CD4-positive, alpha-beta T cell (primary cell): ENCODE measurements at places on chromosomes 2 and 18. TPM values are rescaled to one million over a fixed set of nuclear protein-coding genes. Genes with fewer than 3 reads are reported as not detected.

The CTIF gene
- 2.9 TPM for total RNA-seq

The MYO1B gene
- total RNA-seq = 1.3 TPM

The DPY30 gene
- 13.1 TPM for total RNA-seq

The KIF5C gene
- total RNA-seq = 7.3 TPM

The TEX44 gene
- not detected for total RNA-seq

The HOXD13 gene
- total RNA-seq = not detected

The POTEI gene
- not detected for total RNA-seq

The SIX2 gene
- not detected for total RNA-seq

The SNORC gene
- total RNA-seq = 1.2 TPM

The ALPI gene
- total RNA-seq = not detected

DNA sequence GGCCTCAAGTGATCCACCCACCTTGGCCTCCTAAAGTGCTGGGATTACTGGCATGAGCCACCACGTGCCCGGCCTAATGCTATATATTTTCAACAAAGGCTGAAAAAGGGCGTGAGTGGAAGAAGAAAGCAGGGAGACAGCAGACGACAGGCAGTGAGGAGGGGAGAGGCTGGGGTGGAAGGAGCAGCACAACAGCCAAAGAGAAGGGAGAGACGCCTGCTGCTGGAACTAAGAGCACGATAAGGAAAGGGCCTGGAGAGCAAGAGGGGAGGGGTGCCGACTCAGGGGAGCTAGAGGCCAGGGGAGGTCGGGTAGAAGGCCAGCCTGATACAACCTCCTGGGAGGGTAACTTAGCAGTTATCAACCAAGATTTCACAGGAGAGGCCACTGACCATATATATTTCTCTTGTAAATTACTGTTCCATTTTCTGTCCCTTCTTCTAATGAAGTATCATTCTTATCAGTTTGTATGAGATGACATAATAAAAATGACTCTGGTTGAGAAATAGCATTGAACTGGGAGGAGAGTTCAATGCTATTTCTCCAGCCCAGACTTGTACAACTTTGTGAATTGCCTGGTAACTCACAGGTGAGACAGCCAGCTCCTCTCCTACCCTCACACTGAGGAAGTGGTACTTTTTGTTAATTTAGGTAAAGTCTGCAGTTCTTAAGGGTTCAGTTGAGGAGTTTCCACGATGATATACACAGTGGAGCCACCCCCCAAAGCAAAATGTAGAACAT lies 5.8 kb upstream of the RNU4ATAC start:
- DNase-seq = no peak

GRCh38 chr2:68909793-68910674 lies 38.8 kb upstream of the BMP10 start:
- DNase-seq = peak; percentile 44

DNA sequence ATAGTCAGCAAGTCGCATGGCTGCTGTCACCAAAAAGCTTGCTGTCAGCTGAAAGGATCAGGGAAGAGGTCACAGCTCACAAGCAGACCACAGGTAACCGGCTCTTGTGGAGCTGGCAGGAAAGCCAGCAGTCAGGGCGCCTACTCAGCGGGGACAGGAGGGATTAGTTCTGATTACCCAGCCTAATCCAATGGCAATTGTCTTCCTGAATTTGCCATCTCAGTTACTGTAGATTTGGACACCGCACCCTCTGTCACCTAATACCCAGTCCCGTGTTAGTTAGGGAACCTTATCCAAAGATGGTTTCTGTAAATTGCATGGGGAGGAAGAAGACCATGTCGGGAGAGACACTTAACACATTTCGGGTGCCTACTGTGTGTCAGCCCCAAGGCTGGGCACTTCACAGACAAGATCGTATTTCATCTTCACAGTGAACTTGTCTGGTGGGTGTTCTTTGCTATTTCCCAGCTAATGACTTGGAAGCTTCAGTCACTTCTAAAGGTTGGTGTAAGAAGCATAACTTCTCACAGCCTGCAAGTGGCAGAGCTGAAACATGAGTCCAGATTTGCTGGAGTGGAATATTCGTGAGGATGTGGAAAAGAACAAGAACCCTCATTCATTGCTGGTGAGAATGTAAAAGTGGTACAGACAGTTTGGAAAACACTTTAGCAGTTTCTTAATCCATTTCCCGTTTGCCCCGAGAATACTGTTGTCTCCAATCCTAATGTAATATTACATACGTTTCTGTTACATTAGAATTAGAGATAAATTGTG lies 9.9 kb downstream of the ALPK2 start:
- DNase-seq = no peak

- DNase-seq = peak; percentile 87
Measured at GRCh38 chr2:197191940-197192322, 118.6 kb downstream of the ANKRD44 start.

DNA sequence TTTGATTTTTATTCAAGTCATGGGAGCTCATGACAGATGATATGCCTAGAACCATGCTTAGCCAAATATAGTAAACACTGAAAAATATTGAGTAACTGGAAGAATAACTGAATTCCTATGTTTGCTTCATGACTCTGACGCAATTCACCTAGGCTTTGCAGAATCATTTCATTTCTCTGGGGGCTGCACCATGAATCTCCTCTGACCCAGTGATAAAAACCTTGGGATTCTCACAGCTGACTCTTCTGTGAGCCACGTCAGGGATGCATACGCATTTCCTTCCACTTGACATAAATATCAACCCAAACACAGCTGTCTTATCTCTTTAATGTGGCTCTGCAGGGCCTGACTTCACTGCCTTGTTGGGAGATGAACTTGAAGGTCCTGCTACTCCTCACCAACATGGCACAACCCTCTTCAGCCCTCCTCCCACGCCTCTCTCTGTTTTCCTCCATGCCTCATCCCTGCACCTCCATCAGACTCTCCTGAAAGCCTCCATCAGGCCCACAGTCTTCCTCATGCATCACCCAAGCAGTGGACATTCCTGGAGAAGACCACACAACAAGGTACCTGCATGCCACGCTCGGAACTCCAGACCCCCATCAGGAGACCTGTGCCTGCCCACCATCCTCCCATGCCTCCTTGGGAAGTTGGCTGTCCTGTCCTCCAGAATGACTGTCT lies 29.8 kb downstream of the COL6A3 start:
- DNase-seq = no peak

DNA sequence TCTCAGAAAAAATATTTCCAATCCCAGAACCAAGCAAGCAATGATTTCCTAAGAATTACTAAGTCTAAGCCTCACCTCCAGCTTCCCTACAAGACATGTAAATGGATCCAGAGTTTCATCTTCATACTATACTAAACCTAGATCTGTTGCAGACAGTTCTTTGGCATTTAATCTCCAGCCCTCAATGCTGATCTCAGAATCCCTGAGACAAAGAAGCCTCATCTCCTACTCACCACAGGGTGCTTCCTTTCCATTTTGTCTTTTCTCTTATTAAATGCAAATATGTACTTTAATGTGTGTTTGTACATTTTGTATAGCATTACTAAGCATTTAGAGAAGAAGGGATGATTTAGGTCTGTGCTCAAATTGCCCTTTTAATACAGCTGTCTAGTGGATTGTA lies 954.9 kb downstream of the TDRD15 start:
- DNase-seq = no peak

- no peak for DNase-seq
Measured at GRCh38 chr2:74021407-74021755, 36.7 kb downstream of the TET3 start.

DNA sequence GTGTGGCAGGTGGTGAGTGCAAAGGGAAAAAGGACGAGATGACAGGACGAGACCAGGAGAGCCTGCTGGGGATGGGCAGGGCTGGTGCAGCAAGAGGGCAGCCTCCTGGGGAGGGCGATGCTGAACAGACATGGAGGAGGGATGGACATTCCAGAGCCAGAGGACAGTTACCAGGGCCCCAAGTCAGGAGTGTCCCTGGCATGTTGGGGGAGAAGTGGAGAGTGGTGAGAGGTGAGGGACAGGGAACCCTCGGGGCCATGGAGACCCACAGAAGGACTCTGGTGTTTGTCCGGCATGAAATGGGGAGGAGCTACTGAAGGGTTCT lies 19.0 kb downstream of the MTERF4 start:
- no peak for DNase-seq

DNA sequence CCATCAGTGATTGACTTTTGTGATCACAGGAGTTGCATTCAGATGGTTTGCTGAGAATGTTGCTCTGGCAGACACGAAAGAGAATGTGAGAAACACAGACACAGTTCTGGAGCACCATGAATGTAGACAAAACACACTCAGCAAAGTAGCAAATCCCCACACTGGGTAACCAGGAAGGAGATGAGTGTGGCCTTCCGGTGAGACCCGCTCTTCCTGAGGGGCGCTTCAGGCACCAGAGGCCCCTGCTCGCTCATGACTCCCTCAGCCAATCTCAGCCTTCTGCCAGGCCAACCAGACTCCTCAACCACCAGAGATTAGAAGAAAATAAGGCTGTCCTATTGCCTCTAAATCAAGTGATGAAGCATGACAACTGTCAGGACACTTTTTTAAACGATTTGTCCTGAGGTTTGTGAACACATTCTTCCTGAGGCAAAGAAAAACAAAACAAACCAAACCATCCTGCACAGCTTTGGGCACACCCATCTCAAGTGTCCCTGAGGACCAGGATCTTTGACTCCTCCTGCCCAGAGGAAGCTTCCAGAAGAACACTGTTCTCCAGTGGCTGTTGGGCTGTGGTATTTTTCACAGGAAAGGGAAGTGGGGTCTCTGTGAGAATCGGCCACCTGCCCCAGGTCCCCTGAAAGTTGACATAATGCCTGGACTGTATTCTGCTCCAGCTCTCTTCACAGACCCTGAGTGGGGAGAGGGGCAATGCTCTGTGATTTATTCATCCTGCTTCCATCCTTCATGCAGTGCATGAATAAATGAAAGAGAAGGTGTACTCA lies 152.8 kb downstream of the BCL11A start:
- DNase-seq = no peak

GRCh38 chr2:127045792-127046501 lies 61.0 kb downstream of the BIN1 start:
- no peak for DNase-seq

DNA sequence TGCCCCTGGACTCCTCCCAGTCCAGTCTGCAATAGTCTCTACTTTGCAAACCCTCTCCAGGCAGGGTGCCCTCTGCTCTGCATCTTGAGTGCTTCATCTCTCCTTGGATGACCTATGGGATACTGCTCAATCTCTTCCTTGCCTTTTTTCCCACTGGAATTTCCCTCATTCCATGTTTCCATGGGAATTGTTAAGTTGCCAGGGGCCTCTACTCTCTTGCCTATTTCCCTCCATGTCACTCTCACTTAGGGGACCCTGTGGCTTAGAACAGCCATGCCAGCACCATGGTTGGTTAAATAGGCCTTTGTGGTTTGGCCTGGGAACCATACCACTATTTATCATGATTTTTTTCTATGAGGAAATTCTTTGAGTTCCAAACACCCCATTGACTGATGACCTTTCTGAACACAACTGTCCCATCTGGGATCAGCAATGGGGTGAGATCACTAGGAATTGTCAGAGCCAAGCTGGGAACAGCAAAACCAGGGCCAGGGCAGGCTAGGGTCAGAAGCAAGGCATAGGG lies 91.4 kb upstream of the RBMS1 start:
- no peak for DNase-seq

DNA sequence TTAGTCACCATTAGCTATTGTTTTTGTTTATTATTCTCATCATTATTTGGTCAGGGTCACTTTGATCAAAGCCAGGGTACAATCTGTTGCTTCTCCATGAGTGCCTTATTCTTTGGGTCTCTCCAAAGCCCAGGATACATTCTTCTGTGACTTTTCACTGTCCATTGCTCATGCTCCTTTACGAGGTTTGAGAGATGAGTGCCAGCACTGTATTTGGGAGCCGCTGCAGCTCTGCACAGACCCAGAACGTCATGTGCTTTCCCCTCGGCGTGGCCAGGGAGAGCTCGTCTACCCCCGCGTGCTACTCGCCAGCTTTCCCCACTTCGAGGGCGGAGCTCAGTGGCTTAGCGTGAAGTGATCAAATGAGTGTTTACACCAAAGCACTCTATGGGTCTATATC lies 123.7 kb downstream of the COL6A3 start:
- DNase-seq = no peak

DNA sequence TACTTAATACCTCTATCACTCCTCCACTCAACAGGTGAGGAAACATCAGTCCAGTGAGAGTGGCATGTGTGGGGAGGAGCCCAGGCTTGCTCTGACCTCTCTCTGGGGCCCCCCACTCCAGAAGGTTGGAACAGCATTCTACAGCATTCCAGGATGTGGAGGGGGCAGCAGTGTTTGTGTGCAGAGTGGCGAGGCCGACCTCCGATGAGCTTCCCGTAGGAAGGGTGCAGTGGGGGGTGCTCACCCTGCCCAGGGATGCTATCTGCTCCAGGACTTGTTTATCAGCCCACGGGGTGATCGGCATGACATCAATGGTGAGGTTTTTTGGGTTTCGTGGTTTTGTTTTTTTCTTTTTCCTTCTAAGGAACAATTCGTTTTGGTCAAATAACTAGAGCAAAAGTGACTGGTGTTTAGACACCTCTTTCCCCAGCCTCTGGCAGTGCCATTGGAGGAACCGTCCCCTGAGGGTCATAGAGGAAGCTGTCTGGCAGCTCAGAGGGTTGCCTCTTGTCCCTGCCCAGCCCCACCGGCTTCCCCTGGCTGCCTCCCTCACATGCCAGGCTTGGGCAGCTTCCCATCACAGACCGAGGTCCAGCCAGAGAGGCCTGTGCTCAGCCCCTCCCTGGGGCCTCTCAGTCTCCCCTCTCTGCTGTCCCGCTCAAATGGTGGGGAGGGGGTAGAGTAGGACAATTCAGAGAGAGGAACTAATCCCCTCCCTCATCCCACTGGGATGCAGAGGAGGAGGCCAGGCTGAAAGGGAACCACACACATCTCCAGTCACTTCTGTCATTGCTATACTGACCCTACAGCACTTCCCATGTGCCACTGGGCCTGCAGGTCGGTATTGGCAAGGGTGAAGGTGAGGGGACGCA lies 96.5 kb downstream of the ZFP36L2 start:
- peak; percentile 64 for DNase-seq

GRCh38 chr2:215981115-215981514 lies 32.2 kb downstream of the MREG start:
- DNase-seq = no peak

GRCh38 chr2:111662771-111663470 lies 221.1 kb downstream of the ANAPC1 start:
- no peak for DNase-seq

DNA sequence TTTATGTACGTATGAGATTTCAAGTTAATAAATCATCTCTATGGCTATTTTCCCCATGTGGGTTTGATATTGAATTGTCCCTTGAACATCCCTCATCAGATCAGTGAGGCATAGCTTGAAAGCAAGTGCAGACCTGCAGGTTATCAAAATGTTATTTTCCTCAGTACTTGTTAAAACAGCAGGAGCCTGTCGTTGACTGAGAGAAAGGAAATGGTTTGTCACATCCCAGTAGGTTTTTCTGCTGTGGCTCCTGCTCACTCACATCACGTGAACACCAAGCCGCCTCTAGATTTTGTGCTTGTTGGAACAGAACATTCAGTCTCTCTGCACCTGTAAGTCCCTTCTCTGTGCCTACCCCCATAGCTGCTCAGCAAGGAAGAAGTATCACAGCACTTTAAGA lies 340.3 kb downstream of the CELF4 start:
- no peak for DNase-seq

- DNase-seq = no peak
Measured at GRCh38 chr18:59907172-59907571, 7.4 kb downstream of the PMAIP1 start.

GRCh38 chr2:40371525-40372282 lies 80.2 kb downstream of the SLC8A1 start:
- DNase-seq = no peak
